ENCODE measurements at places on chromosomes 16 and 17.

DNA sequence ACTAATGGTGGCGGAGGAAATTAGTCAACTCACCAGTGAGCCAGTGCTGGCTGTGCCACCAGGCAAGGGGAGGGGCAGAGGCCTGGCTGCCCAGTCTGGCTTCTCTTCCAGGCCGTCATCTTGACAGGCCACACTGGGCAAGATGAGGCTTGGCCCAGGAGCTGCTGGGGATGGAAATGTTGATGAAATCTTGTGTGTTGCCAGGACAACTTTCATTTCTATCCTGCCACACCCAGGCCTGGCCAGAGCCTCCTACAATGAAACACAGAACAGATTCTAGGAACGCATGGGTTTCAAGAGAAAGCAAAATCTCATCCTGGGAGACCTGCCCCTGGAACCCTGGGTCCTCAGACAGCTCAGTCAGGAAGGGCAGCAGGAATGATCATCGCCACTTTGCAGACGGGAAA is 9.3 kb downstream of the HEXIM2 start:
- DNase-seq: no peak

DNA sequence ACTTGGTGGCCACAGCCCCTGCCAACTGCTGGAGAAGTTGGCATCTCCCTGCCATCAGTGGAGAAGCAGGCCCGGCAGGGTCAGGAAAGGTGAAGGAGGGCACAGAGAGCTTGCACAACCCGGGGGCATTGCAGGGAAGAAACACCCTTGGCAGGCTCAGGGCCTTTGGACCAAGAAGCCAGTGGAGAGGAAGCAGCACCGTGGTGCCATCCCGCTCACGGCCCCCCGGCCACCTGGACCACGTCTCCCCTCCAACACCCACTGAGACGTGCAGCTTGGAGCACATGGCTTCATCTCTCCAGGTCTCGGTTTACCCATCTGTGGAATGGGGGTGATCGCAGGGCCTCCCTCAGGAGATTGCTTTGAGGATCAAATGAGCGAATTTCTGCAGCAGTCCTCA is 158.1 kb downstream of the RBFOX3 start:
- no peak for DNase-seq

DNA sequence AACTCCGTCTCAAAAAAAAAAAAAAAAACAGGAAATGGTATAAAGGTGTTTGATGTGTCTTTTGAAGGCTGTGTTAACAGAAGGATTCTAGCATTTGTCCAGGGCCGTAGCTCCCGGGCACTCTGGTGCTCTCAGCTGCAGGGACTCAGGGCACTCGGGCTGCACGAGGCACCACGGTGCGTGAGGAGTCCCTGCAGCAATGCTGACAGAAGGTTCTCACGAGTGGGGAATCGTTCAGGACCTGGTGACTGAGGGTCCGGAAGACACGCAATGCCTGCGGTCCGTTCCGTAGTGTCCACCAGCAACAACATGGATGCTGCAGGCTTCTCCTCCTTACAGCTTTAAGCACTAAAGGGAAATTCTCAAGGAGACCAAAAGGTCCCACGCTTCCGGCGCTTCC is 12.6 kb upstream of the FAAP100 start:
- DNase-seq: no peak

DNA sequence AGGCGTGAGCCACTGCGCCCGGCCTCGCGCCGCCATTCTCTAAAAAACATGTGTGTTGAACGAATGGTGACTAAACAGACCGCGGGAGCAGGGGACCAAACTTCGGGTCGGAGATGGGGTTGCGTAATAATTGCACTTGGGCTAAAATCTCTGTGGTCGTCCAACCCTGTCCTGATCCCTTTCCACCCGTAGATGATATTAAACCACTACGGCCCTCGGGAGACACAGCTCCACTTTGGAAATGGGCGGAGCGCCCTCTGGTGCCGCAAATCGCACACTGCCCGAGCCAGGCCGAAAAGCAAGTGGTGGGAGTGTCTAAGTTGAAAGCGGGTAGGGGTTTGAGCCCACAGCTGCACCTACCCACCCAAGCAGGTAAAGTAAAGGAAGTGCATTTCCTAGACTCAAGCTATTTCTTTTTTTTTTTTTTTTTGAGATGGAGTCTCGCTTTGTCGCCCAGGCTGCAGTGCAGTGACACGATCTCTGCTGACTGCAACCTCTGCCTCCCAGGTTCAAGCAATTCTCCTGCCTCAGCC is 17.0 kb downstream of the CAVIN1 start:
- peak; percentile 90 for DNase-seq

DNA sequence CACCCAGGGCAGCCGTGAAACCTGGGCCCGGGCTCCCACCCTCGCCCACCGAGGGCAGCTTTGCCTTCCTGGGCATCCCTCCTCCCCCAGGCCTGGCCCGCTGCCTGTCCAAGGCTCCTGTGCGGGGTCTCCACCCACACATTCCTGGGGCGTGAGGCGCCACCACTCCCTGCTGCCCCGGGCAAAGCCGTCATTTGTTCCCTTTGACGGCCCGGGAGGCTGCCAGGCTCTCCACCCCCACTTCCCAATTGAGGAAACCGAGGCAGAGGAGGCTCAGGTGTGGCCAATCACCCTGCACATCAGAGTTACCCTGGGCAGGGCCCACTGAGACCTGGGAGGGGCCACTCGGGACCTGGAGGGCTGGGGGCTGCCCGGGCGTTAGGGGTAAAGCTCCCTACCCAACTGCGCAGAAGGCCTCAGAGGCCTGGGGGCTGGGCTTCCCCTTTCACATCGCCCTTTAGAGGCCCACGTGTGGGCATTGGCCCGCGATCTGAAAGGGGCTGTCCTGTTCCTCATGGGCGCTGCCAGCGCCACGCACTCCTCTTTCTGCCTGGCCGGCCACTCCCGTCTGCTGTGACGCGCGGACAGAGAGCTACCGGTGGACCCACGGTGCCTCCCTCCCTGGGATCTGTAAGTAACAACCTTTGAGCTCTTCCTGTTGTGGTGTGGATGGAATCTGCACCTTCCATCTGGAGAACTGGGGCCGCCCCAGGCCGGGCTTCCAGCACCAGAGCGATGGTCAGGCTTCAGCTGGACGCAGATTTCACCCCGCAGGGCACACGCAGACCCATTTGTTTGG is at the start of gene MSLN:
Gene MSLN, plus strand, starts transcription at position 190 of the 799 bp plus-strand sequence. CDS start 1,947 bp downstream, outside the sequence.
- no peak for DNase-seq

- no peak for DNase-seq
These were observed 42.6 kb downstream of the ANKFY1 start for GRCh38 chr17:4221163-4221562.

DNA sequence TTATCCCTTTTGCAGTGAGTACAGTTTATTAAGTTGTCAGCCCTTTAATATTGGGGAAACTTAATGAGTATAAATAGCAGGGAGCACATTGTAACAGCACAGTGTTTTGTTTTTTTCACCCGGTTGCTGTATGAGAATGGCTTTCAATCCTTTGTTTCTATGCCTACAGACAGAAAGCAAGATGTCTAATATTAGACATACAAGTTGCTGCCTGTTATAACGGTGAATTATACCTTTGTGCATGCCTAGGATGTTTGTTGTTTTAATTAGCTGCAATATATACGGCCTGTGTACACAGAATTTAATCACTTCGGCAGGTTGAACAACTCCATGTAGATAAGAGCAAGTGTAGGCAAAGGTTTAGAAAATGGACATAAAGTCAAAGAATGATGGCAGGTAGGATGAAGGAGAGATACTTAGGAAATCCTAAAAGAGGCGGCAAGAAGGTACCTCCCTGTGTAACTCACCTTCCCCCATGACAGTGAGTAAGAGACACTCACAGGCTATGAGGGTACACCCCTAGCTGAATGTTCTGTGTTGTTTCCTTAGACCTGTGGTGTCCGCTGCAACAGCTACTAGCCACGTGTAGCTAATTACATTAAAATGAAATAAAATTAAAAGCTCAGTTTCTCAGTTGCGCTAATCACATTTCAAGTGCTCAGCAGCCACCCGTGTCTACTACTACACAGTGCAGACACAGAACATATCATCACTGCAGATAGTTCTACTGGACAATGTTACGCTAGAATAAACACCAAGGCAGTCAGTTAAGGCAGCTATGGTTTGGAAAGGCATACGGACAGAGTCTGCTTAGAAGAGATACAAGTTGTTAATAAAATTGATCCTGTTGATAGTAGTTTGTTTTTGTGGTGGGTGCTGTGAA is 10.9 kb downstream of the SLC7A6OS start:
- DNase-seq: no peak

DNA sequence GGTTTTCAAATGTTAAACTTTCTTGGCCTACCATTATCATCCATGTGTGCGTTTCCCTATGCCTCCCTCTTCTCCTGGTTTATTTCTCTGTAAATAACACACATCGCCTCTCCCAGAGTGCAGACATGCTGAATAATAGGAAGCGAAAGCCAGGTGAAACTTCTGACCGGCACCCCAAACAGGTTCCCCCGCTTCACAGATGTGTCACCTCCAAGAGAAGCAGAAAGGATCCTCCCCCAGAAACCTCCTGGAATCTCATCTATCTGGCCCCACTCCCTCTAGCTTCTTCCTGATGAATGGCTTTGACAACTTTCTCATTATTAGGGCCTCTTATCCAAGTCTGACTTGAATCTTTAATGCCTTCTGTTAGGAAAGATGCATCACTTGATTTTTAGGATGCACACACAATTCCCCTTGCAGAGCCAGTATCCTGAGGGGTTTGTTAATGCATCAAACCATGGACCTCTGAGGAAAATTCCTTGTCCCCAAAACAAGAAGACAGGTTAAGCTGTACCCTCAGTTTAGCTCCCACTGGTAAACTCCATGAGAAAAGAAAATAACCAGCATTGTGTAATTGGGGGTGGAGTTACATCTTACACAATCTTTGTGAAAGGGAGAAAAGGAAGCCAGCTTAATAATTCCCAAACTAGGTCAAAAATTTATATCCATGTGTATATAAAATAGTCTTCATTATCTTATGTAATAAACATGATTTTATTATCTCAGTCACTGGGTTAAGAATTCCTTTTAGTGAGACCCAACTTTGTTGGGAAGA is 20.1 kb upstream of the HYDIN start:
- DNase-seq: no peak

GRCh38 chr16:3118846-3119245 is 6.5 kb downstream of the ZNF205 start:
- no peak for DNase-seq

GRCh38 chr16:54277845-54278703 is 8.5 kb downstream of the IRX3 start:
- no peak for DNase-seq
